AG08396 (cell line): ENCODE measurements at places on chromosomes 4 and X.

DNA sequence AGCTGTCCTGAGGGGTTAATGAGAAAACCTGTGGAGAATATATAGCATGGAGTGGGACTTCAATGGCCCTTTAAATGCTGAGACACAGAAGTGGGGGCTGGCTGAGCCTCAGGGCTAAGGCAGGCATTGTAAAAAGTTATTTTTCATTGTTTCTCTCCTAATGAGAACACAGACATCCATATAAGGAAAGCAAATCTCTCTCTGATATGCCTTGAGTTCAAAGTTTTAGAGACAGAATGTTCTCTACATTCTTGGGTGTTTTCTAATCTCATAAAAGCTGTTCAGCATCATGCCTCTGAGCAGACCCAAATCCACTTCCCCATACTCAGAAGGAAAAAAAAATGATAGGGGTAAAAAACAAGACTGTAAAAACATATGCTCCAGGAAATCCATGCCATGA is 16.8 kb upstream of the RAB40A start:
- DNase-seq: no peak

DNA sequence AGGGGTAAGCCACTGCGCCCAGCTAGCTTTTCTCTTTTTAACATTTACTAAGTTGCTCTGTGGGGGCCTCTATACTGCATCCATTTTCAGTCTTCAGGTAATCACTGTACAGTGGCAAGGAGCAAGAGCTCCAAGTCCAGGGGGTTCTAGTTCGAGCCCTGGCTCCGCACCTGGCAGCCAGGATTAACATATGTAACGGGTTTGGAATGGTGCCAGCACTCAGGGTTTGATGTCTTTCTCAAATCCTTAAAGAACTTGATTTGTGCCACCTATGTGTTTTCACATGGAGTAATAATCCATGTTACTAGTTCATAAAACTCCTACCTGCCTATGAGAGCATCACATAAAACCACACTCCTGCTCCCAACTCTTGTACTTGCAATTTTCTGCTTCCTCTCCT is 4.5 kb downstream of the GRPEL1 start:
- DNase-seq: no peak

GRCh38 chr4:53721263-53721662 is 130.0 kb upstream of the LNX1 start:
- no peak for DNase-seq

GRCh38 chrX:99914635-99915034 is 495.4 kb downstream of the PCDH19 start:
- no peak for DNase-seq

DNA sequence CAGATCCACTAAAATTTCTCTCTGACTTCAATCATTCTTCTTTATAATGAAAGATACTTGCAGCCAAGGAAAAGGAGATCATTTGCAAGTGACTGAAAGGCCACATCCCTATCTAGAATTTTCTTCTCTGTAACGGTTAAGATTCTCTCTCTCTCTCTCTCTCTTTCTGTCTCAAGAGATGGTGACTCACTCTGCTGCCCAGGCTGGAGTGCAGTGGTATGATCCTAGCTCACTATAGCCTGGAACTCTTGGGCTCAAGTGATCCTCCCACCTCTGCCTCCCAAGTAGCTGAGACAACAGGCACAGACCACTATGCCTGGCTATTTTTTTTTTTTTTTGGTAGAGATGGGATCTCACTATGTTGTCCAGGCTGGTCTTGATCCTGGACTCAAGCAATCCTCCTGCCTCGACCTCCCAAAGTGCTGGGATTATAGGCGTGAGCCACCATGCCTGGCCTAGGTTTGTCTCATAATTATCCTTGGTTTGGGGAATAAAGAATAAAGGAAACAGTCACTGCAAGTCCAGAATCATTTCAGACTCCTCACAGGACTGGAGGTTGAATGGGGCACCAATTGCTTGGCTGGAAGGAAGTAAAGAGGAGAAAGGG is 33.3 kb upstream of the GALNT7 start:
- no peak for DNase-seq

GRCh38 chr4:145098675-145099037 is 545 bp downstream of the ABCE1 start:
- DNase-seq: peak; percentile 56

DNA sequence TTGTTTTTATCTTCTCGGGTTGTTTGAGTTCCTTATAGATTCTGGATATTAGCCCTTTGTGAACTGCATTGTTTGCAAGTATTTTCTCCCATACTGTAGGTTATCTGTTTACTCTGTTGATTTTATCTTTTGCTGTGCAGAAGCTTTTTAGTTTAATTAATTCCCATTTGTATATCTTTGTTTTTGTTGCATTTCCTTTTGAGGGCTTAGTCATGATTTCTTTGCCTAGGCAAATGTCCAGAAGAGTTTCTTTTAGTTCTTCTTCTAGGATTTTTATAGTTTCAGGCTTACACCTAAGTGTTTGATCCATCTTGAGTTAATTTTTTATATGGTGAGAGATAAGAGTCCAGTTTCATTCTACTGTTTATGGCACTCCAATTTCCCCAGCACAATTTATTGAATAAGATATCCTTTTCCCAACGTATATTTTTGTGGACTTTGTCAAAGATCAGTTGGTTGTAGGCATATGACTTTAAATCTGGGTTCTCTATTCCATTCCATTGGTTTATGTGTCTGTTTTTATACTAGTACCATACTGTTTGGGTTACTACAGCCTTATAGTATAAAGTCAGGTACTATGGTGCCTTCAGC is 54.3 kb downstream of the EGF start:
- no peak for DNase-seq

- DNase-seq: no peak
These were observed 36.0 kb downstream of the PTTG2 start for GRCh38 chr4:37995981-37996775.
